Fibroblast of the aortic adventitia (primary cell): ENCODE measurements at places on chromosomes 2 and 18. TPM values are rescaled to one million over a fixed set of nuclear protein-coding genes. Genes with fewer than 3 reads are reported as not detected.

DNA sequence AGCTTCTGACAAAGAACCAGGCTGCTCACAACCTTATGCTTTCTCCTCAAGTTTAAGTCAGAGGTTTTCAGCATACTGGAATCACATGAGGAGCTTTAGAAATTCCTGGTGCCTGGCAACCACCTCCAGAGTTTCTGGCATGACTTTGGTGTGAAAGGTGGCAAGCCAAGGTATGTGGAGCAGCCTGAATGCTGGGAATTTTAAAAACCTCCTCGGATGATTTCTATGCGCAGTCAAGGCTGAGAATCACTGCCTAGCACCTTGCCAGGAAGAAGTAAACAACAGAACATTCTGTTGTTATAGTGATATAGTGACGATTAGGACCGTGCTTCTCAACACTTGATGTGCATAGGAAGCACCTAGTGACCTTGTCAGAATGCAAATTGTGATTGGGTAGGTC is 11.7 kb downstream of the CCBE1 start:
- DNase-seq: peak; percentile 45

The CD302 gene
- total RNA-seq: 23.0 and 33.0 TPM in 2 replicates

The ANKRD23 gene
- 2.3 and 6.0 TPM in 2 replicates for total RNA-seq

DNA sequence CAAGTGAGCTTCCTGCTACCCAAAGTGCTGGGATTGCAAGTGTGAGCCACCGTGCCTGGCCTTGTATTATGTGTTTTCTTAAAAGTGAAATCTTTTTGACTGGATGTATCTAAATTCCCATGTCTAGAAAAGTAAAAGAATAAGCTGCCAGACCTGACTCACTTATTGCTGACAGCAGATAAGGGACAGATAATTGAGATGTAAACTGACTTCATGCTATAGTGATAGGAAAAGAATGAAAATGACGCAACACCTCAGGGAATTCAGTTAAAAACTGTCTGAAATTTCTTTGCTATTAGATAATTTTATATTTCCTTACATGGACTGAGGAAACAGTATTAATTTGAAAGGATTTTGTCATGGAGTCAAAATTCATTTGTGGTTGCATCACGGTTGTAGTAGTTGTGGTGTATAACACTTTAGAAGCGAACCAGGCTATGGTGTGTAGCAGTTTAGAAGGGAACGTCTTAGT is 19.4 kb downstream of the TTC27 start:
- peak; percentile 99 for DNase-seq

- peak; percentile 79 for DNase-seq
These were observed 34.2 kb upstream of the NCOA1 start for GRCh38 chr2:24456599-24457556.

- no peak for DNase-seq
These were observed 139.0 kb downstream of the MBP start for GRCh38 chr18:76993573-76993972.

DNA sequence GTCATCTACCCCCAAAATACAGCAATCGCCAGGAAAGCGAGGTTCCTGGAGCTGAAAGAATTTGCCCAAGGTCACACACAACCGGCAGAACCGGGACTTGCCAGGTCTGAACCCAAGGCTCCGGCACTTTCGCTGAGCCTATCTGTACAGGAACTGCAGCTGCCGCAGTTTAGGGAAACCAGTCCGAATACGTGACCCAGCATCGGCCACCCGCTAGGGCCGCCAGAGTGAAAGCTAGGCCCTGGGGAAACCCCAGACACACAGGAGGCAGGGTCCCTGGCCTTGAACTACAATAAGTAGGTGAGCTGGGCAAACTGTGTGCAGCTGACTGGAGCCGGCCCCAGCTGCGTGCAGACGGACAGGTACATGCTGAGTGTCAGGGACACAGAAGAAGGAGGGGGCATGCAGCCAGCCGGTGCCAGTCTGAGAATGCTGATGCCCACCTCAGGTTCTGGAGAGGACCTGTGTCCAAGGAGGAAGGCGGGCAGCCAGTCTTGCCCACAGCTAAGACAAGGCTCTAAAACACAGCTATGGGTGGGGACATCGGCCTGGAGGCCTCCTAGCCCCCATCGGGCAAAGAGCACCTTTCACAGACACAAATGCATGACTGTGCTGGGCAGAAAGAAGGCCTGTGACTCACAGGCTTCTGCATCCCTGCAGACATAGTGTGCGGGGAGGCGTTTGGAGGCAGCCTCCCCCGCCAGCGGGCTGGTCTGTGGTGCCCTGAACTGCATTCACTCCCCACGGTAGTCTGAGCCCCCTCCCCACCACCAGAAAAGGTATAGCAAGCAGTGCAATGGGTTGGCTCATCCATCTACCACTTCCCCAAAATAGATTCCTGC is 107.4 kb upstream of the ID2 start:
- DNase-seq: no peak

- peak; percentile 89 for DNase-seq
These were observed 85.2 kb upstream of the ITGA4 start for GRCh38 chr2:181371782-181372645.

GRCh38 chr2:9778012-9778411 is 65.3 kb upstream of the TAF1B start:
- no peak for DNase-seq

GRCh38 chr18:74520096-74520833 is 14.0 kb upstream of the CNDP1 start:
- no peak for DNase-seq

The ADCYAP1 gene
- 0.16 and 0.72 TPM in 2 replicates for total RNA-seq

The ABCG5 gene
- not detected in 2 replicates for total RNA-seq

DNA sequence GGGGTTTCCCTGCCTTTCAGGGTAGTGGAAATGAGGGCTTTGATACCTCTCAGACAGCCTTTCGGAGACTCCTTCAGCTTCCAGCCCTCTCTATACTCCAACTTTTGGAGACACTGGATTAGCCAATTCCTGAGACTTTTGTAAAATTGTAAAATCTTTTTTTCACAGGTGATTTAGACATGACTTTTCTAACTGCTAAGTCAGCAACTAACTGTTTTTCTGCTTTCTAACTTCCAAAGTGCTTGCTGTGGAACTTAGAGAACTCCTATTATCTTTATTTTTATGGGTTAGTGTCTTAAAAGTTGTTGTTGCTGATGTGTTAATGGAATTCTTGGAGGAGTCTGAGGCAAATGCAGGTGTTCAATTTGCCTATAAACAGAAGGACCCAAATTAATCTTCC is 616.7 kb upstream of the ID2 start:
- no peak for DNase-seq

The NEU4 gene
- not detected in 2 replicates for total RNA-seq

The NPAS2 gene
- total RNA-seq: 5.4 and 24.3 TPM in 2 replicates

The FOXI3 gene
- not detected in 2 replicates for total RNA-seq

The CYS1 gene
- 3.2 and 7.0 TPM in 2 replicates for total RNA-seq

GRCh38 chr2:160387558-160388262 is 105.9 kb downstream of the RBMS1 start:
- DNase-seq: peak; percentile 100

The TMEM200C gene
- total RNA-seq: 0.33 and 0.36 TPM in 2 replicates

The TCF23 gene
- 2.3 TPM in 1 of 2 replicates, not detected in the other for total RNA-seq

GRCh38 chr2:237291138-237291792 is 122.7 kb downstream of the COL6A3 start:
- DNase-seq: peak; percentile 100

DNA sequence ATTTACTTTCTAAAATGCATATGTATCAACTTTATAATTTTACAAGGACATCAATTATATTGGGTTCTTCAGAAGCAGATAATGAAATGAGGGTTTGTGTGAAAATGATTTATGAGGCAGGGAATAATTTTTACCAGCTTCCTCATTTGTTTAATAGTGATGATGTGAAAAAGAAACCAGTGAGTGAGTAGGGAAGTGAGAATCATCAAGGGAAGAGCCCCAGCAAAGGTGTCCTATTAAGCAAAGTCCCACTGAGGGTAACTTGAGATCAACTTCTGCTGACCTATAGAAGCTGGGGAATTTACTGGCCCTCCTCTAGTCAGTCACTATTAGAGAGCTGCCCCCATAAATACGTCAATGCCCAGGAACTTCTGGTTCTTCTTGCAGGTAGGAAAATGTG is 266.8 kb upstream of the LYPD1 start:
- DNase-seq: no peak

DNA sequence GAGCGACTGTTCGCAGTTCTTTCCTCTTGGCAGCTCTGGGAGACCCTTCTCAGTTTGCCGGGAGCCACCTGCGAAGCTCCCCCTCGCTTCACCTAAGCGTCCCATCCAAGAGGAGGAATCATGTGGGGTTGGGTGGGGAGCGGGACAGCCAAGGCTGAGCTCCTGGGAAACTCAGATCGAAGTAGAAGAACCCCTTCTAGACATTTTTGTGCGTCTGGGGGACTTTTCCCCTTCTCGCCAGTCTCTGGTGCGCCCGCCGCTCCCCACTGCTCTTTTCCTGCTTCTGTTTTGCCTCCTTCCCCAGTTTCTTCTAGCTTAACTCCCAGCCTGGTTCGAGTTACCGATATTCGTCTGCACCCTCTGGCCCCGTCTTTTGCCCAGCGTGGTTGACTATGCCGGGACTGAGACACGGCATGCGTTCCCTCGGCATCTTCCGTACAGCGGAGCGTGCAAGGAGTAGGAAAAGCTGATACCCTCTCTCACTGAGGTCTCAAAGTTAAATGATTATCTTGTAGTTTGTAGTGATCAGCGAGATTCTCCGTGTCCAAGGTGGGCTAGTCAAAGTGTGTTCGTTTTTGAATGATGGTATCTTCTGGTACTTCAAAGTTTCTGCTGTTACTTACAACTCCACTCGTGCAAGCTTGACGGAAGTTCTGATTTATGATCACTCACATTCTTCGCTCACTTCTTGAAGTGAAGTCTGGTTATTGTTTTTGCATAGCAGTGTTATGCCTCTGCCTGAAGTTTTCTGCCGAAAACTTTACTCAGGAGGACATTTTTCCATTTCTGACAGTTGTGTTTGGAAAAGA is 664 bp downstream of the CAMKMT start:
- DNase-seq: peak; percentile 62

The HRH4 gene
- under 0.01 TPM in 1 of 2 replicates, not detected in the other for total RNA-seq

- DNase-seq: no peak
These were observed 82.2 kb upstream of the TNP1 start for GRCh38 chr2:216942016-216942415.

The ARL4C gene
- 33.7 and 136 TPM in 2 replicates for total RNA-seq

The C2orf80 gene
- not detected in 2 replicates for total RNA-seq

DNA sequence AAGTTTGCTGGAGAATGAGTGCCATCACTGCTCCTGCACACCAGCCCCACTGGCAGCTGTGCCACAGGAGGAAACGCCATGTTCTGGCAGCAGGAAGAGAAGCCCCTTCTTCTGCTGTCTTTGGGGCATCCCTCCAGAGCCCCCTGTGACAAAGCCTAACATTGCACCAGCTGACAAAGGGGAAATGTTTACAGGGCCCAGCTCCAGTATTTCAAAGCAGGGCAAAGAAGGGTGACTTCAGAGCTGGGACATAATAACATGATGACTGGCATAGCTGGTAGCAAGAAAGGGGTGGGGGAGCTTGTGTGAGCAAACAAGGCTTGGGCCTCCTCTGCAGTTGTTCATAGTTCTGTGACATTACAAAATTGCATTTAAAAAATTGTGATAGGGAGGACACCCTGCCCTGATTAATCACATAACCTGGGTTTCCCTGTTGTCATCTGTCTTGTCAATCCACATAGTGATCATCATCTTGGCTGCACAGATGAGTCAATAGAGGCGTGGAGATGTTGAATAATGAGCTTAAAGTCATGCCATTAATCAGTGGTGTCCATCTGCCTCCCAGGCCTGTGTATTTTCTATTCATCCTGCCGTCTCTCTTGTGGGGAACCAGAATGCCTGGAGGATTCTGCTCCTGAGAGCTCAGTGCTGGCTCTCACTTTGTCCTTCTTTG is 29.1 kb upstream of the PDIA6 start:
- no peak for DNase-seq

The IMP4 gene
- total RNA-seq: 59.0 and 66.1 TPM in 2 replicates

The PIEZO2 gene
- total RNA-seq: 1.6 and 40.2 TPM in 2 replicates

GRCh38 chr18:47953471-47953931 is 23.0 kb upstream of the SMAD2 start:
- peak; percentile 80 for DNase-seq

- DNase-seq: no peak
These were observed 184.6 kb upstream of the BOD1L2 start for GRCh38 chr18:56962322-56962721.

DNA sequence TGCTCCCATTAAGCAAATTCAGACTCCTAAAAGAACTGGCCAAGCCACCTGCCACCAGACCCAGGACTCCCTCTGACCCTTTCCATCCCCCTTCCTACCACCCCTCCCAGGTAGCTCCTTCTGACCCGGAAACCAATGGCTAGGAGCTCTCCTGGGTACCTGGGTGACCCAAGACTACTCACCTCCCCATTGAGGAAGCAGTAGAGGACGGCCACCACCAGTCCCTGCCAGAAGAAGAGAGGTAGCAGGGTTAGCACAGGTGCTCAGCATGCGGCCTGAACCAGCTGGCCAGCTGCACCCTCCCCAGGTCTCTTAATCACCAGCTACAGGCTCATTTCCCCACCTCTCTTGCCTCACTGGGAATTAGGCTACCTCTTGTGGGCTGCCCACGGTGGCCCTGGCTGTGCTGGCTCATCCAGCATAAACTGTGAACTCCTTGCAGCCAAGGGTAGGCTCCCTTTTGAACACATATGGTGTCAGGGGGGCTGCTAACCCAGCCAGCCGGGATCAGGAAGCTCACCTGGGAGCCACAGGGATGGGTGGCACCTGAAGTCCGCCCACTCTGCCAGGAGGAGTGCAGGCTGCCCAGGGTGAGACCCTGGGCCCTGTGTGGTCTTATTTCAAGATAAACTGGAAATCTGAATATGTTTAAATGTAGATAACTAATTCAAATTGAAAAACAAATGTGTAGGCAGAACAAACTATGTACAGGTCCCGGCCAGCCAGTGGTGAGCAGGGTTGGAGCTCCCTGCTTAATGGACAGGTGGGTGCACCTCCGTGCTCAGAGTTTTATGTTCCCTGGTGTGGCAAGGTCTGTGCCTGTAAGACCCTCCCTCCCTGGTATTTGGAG is 9.9 kb downstream of the TMEM37 start:
- DNase-seq: no peak

GRCh38 chr2:207498427-207498826 is 31.3 kb upstream of the CREB1 start:
- no peak for DNase-seq

DNA sequence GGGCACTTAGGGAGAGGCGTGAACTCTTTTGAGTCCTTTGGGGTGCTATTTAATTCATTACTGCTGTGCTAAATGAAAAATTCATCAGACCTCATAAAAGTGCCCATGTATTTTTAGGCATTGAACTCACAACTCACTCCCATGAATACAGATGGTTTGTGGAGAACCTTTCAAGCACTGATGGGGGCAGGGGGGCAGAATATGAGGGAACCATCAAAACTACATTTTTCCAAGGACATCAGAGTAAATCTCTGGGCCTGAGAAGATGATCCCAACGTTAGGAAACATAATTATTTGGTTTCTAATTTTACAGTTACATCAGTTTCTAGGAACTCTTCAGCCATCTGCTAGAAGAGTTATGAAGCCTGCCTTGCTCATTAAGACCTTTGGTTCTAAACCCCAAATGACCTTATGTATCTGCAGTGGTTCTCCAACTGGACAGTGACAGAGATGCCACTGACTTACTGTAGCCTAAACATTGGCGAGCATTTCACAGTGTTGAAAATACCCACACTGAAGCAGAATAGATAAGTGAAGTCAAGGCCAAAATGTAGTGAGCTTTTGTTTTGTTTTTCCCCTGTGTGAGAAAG is 90.8 kb downstream of the MYO1B start:
- DNase-seq: no peak

The CEP192 gene
- total RNA-seq: 27.2 and 38.3 TPM in 2 replicates

- DNase-seq: no peak
These were observed 251.3 kb downstream of the DYSF start for GRCh38 chr2:71704688-71705087.
